D721Med (cell line): ENCODE measurements at places on chromosomes 16 and 17.

- no peak for DNase-seq
Measured at GRCh38 chr17:41785091-41785858, 1.2 kb downstream of the JUP start.

GRCh38 chr17:41615454-41615853, 2.9 kb upstream of the KRT16 start:
- DNase-seq: no peak

DNA sequence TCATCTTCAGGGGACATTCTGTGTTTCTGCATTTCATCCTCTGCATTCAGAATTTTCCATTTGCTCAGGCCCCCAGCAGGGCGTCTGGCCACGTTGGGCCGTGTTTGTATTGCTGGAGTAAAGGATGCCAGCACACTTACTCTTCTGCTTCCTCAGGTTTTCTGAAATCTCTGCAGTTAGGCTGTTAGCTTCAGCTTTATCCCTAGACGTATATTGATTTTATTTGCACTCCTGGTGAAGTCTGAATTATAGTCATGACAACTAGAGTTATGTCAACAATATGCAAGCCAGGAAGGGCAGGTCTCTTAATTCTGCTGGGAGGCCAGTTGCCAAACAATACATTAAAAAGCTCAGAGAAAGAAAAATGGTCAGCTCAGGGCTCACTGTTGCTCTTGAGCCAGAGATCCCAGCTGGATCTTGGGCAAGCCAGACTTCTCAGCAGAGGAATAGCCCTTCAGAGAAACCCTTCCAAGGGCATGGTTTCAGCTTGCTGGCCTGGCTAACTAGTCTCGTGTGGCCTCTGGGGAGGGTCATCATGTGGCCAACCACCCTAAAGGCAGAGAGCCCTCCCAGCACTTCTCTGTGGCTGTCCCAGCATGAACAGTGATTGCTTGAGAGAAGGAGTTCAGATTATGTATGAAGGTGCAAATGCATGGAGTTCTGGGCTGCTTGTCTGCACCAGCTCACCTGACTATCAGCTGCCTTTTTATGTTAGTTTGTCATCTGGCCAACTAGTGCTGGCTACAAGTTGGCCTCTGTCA, 110.2 kb upstream of the CACNG5 start:
- DNase-seq: no peak

DNA sequence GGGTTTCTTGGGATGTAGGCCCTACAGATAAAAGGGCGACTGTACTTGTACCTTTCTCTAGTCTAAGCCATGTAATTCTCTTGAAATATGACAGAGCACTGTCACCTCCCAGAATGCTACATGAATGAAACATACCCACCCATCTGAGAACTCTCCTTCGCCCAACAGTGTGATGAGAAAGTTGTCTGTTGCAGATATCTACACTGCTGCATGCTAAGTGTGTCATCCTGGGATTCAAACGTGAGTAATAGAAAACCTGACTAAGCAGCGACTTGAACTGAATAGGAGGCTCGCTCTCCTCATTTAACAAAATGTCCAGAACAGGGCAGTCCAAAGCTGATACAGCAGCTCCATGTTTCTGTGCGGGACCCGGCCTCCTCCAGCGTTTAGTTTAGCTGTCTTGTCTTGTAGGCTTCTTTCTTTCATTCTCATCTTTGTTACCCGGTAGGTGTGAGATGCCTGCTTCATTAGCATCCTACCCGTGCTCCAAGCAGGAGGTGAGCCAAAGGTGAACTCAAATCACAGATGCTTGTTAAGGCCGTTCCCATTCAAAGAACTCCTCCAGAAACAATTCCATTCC, 211.9 kb downstream of the PRKCA start:
- no peak for DNase-seq

- DNase-seq: no peak
Measured at GRCh38 chr17:79989106-79989835, 46.4 kb downstream of the TBC1D16 start.
